ENCODE measurements at places on chromosomes 12 and 14.

- DNase-seq: no peak
Measured at GRCh38 chr14:71591929-71592328, 340.3 kb upstream of the RGS6 start.

- DNase-seq: no peak
Measured at GRCh38 chr12:103012884-103013283, 55.4 kb downstream of the ASCL1 start.

DNA sequence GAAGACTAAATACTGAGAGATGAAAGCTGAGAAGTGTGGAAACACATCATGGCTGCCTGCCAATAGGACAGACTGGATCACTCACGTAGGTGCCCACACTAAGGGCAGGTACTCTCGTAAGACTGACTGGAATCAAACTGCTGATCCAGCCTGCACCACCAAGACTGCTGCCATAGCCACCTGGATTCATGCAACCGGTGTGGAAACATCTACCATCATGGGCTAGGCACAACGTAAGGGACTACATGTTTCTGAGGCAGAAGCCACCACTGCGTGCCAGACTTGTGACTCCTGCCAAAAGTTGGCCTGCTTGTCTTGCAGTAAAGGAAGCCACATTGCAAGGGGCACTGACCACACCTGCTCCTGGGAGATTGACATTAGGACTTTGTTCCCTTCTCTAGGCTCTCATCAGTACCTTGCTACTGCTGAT is 3.8 kb downstream of the POMT2 start:
- no peak for DNase-seq

GRCh38 chr12:108604208-108604941 is 6.5 kb upstream of the TMEM119 start:
- DNase-seq: no peak

DNA sequence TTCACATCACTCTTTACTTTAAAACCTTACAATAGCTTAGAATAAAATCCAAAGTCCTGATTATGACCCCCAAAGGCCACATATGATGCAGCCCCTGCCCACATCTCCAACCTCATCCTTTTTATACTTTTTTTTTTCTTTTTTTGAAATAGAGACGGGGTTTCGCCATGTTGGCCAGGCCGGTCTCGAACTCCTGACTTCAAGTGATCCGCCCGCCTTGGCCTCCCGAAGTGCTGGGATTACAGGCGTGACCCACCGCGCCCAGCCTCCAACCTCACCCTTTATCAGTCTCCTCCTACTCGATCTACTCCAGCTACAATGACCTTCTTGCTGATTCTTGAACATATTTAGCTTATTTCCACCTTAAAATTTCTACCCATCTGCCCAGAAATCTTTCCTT is 1.2 kb upstream of the MAPKAPK5 start:
- no peak for DNase-seq

DNA sequence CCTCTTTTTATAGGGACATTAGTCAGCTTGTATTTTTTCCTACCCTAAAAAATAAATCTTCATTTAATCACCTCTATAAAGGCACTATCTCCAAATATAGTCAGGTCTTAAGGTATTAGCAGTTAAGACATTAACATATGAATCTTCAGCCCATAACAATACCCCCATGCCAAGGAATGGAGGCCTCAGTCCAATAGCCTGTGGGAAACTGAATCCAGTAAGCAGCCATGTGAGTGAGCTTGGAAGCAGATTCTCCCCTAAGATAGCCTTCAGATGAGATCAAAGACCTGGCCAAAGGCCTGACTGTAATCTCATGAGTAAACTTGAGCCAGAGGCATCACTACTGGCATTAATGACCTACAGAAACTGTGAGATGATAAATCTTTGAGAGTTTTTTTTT is 232.1 kb upstream of the SYT10 start:
- DNase-seq: no peak

DNA sequence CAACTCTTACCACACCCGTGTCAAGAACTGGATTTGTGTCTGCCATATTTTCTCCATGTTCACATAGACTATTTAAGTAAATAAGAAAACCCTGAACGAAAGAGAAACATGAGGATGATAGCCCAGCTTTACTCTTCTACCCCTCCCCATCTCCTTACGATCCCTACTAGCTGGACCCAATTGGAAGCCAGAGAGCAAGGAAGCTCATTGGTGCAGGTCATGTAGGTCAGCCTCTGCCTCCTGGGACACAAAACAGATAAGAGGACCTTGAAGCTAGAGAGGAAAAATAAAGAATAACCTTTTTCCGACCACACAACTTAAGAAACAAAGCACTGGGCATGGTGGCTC is 124.6 kb upstream of the ATF7IP start:
- no peak for DNase-seq

DNA sequence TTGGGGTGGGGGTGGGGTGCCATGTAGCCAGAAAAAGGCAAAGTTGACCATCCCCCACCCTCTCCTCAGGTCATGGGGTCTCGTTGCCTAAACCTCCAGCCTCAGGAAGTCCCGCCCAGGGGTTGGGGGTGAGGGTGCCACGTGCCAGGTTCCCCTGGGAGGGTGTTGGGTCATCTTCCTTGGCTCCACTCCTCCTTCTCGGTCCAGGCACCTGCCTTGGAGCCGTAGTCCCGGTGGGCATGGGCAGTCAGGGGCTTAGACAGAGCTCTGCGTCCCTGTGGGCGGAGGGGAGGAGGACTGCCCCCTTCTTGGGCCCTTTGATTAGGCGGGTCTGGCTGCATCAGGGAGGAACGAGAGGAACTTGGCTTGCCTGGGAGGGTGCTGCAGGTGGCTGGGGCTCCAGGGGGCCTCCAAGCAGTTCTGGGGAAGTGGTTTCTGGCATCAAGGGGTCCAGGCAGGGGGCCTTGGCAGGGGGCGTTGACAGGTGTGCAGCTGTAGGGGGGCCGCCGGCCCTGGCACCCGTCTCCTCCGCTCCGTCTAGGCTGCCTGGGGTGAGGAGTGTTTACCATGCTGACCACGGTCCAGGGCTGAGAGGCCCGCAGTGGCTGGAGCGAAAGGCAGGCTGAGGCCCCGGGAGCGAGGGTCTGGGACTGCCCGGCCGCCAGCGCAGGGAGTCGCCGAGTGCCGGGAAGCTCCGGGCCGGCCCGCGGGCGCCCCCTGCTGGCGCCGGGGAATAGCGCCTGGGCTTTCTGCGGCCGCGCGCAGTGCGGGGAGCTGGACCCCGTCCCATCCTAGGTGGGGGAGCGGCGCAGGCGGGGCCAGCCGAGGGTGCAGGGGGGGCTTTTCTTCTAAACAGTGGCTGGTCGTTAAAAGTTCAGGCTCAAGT is 7.9 kb downstream of the SETD1B start:
- DNase-seq: peak; percentile 98

DNA sequence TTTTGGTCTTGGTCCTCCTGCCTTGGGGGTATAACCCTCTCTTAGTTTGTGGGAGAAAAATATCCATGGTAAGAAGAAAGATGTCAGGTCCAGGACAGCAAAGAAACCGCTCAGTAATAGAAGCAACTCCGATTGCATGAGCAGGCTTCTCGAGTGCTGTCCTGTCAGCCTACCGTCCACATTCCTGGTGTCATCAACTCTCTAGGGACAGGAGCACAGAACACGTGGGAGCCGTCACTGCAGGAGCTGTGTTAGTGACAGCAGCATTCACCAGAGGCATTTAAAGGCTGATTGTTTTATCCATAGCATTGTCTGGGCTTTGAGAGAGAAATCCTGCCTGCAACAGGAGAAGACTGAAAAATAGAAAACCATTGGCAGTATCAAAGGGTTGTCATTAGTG is 244.2 kb downstream of the CACNA1C start:
- DNase-seq: no peak

DNA sequence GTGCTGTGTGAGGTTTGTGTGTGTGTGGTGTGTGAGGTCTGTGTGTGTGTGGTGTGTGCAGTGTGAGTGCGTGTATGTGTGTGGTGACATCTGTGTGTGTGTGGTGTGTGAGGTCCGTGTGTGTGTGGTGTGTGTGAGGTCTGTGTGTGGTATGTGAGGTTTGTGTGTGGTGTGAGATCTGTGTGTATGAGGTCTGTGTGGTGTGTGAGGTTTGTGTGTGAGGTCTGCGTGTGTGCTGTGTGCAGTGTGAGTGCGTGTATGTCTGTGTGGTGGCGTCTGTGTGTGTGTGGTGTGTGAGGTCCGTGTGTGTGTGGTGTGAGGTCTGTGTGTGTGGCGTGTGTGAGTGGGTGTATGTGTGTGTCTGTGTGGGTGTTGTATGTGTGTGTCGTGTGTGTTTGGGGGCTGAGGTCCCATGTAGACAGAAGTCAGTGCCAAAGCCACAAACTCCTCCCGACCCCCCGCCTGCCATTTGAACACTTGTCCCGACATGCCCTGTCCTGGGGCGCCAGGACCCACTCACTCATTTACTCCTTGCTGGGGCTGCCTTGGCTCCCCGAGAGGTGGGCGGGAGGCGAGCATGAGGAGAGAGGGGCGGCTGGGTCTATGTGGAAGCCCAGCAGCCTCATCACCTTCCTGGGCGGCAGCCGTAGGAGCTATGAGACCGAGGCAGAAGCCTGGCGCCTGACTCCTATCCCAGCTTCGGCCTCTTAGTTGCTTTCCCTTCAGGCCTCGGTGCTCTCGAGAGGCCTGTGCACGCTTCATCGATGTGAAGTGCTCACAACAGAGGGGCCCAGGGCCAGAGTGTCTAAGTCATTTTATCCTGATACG is 20.5 kb downstream of the RILPL1 start:
- no peak for DNase-seq

GRCh38 chr12:127594351-127594970 is 672.5 kb upstream of the TMEM132C start:
- DNase-seq: no peak

DNA sequence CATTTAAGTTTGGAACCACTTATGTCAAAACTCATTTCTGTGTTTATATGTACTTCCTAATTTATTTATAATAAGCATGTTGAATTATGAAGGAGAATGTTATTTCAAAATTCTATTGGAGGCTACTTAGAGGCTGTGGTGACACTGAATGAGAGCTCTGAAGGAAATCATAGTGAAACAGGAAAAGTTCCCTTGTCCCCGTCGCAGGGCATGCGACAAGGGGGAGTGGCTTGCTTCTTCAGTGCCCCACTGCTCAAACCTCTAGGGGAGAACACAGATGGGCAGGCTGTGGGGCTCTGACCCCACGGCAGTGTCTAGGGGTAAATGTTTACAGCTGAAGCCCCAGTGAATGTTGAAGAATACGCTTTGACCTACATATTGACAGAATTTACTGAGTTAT is 261.9 kb downstream of the RAD51B start:
- no peak for DNase-seq

GRCh38 chr12:3303410-3304136 is 187.4 kb upstream of the PRMT8 start:
- no peak for DNase-seq

DNA sequence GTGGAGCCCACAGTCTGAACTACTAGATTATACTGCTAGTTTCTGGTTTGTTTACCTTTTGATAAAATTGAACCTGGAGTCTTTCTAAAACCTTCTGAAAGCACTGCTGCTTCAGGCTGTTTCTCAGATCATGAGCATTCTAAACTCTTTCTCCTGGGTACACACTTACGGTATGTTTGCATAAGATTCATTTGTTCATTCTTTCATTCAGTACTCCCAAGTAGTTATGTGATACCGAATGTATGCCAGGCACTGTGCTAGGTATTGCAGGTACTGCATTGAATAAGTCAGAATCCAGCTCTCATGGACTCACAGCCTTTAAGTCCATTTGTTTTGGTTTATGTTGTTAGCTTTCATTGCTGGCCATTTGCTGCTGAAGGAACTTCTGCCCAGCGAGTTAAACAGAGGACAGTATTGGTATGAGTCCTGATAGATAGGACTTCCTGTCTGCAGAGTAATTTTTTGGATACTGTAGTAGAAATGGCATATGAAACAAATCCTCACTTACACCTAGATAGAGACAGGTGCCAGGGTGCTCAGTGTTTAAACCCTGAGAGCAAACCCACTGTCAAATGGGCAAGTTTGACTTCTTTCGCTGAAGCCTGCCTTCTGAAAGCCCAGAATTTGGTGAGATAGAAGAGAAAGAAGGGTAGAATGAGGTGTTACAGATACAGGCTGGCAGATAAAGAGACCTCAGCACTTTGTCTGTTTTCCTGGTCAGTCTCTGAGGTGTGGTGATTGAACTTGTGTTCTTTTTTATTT is 2.1 kb downstream of the SUSD6 start:
- DNase-seq: no peak

DNA sequence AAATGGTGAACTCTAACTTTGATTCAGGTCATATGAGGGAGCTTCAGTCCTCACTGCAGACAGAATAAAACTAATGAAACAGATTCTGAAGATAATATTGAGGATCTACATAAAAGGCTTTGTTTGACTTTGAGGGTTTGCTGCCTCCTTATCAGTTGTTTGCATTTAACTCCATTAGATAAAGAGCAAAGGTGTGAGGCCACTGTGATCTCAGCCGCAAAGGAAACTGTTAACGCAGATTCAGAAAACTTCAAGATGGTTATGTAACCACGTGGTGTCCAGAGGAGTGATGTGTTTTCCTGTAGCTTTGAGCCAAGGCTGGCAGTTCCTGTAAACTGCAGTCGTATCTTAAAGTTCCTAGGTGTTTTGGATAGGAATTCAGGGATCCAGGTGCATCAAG is 67.8 kb downstream of the METTL25 start:
- DNase-seq: no peak

- DNase-seq: no peak
Measured at GRCh38 chr14:76196980-76197695, 45.4 kb downstream of the GPATCH2L start.

DNA sequence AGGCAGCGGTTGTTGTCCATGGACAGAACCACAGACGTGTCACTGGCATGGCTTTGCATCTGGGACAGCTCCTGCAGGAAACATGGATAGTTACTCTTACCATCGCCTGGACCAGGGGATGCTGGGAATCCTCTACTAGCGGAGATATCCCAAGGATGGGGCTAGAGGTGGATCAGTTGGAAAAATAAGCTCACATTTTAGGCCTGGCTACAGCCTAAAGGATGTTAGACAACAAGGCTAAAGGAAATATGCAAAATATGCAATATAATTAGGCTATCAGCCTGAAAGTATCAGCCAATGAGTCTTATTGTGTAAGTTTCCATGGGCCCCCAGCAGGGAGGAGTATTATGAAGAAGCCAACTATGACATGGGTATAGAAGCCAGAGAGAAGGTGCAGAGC is 5.0 kb downstream of the KRT76 start:
- DNase-seq: no peak

- no peak for DNase-seq
Measured at GRCh38 chr12:49705479-49706134, 1.6 kb downstream of the FMNL3 start.

- no peak for DNase-seq
Measured at GRCh38 chr12:65595016-65595560, 229.2 kb upstream of the HMGA2 start.

GRCh38 chr12:65280306-65280705 is 1.8 kb downstream of the MSRB3 start:
- DNase-seq: no peak

GRCh38 chr12:16520328-16520727 is 85.6 kb downstream of the LMO3 start:
- DNase-seq: no peak

Data from GM12891 (cell line).